ENCODE measurements at places on chromosomes 6 and 20.

- no peak for DNase-seq
These were observed 102.3 kb upstream of the CCN2 start for GRCh38 chr6:132053511-132053910.

DNA sequence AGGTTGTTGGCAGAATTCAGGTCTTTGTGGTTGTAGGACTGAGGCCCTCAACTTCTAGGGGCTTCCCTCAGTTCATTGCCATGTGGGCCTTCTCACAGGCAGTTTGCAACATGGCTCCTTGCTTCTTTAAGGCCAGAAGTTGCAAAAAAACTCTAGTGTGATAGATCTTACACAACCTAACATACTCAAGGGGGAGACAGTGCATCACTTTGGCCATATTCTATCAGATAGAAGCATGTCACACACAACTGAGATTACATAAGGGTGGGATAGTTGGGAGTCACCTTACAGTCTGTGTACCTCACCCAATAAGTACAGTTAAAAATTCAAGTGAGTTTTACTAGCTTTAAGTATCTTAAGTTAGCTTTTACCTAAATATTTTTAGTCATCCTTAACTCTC is 1.6 kb downstream of the SIRPD start:
- DNase-seq = no peak

DNA sequence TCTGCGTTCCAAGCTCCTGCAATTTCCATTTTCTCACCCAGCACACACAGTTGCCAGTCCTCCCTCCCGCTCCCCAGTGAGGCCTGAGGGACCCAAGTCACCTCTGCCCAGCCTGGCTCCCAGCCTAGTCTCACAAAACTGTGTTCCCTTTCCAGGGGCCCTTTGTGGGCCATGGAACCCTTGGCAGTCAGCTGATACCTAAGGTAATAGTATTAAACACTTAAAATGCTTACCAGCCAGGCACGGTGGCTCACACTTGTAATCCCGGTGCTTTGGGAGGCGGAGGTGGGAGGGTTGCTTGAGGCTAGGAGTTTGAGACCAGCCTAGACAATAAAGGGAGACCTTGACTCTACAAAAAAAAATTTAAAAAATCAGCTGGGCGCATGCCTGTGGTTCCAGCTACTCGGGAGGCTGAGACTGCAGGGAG is 3.2 kb upstream of the RBM38 start:
- no peak for DNase-seq

- peak; percentile 69 for DNase-seq
These were observed 501.6 kb upstream of the MAP3K7 start for GRCh38 chr6:91088515-91088914.

- DNase-seq = no peak
These were observed 48.7 kb downstream of the MAP7 start for GRCh38 chr6:136501514-136501913.

GRCh38 chr20:9119776-9120175 is 50.9 kb downstream of the PLCB4 start:
- peak; percentile 62 for DNase-seq

DNA sequence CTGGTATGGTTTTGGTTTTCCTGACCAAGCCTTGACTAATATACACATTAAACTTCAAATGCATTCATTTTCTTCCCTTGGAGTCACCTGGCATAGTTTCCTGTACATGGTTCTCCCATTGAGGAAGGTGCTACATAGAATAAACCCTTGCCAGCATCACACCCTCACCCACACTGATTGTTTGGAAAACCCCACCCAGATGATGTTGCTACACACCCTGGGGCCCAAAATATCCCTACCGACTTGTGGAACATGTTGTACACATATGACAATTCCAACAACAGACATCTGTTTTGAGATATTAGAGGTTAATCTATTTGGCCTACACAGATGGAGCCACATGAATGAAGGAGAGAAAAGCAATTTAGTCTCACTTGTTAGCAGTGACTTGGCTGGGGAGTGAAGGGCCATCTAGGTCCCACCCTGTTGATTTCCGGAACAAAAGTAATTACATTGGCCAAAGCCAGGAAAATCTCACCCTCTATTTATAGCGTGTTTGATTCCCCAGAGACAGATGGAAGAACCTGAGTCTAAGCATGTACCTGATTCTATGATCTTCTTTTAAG is 606.0 kb upstream of the BTBD3 start:
- no peak for DNase-seq

DNA sequence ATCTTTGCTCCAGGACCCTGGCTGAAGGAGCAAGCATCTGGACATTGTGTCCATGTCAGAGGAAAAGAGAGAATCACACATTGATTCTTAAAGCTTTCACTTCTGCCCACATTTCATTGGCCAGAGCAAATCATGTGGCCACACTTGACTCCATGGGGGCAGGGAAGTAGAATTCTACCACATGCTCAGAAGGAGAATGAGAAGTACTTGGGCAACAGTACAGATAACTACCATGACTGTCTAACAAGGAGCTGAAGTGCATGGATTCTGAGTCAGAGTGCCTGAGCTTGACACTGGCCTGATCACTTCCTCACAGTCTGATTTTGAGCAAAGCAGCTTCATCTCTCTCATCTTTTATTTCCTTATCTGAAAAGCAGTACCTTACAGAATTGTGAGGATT is 38.6 kb downstream of the GHRH start:
- no peak for DNase-seq

DNA sequence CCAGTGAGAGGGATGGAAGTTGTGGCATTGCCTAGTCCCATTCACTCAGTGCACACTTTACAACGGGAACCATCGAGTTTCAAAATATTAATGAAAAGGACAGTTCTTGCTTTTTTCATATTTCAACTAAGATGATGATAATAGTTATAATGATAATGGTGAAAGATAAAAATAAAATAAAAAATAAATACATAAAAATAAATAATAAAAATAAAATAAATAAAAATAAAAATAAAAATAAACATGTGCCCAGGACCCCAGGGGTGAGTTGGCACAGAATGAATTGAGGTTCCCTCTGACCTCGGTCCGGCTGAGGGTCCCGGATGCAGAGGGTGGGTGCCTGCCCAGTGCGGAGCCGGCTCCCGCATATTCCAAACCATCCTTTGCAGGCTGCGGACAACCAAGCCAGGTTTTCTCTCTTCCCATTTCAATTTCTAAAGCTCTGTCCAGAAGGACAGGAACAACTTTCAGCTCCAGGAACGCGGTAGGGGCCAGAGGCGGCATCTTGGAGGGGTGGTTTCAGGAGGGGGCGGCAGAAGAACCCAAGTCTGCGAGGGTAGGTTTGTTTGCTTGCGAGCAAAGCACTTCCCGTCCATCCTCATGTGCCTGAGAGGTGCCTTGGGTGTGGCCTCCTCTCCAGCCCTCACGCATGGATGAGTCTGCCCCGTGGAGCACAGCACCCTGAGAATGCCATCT is 236.8 kb downstream of the DLL1 start:
- no peak for DNase-seq

GRCh38 chr6:15090145-15090579 is 155.7 kb upstream of the JARID2 start:
- peak; percentile 2 for DNase-seq

DNA sequence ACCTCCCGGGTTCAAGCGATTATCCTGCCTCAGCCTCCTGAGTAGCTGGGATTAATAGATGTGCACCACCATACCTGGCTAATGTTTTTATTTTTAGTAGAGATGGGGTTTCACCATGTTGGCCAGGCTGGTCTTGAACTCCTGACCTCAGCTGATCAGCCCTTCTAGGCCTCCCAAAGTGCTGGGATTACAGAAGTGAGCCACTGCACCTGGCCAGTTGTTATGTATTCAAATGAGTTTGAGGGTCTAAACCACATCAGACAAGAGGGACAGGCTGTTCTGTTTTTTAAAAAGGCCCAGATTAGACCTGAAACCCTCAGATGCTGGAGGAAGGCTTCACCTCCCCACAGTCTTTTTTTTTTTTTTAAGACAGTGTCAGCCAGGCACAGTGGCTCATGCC is 4.1 kb upstream of the SPAG4 start:
- DNase-seq = no peak

DNA sequence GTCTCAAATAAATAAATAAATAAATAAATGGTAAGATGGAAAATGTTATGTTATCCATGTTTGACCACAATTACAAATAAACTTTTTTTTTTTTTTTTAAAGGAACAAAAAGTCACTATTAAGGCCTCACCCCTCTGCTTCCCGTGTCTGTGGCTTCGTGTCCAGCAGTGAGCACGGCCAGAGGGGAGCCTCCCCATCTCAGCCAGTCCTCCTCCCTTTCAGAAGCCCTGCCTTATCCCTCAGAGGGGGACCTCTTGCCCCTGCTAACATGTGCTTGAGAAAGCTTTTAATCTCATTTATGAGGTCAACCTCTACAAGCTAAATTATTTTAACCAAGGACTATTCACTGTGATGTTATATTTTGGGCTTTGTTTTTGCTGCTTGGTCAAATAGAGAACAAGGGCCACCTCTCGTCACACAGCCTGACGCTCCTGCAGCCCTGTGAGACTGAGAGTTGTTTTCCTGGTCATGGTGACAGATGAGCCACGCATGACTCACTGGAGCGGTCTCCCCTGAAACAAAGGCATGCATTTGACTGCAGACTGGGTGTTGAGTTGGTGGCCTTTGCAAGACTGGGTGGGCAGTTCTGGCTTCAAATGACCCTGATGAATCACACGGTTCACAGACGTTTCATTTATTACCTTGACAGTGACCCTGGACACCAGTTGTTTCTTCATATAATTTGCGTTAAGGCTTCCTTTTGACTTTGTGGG is 131.8 kb downstream of the TIAM2 start:
- no peak for DNase-seq

- no peak for DNase-seq
These were observed 14.4 kb upstream of the RIPPLY2 start for GRCh38 chr6:83838727-83839126.

GRCh38 chr6:106377061-106377540 is 16.6 kb downstream of the CRYBG1 start:
- no peak for DNase-seq

DNA sequence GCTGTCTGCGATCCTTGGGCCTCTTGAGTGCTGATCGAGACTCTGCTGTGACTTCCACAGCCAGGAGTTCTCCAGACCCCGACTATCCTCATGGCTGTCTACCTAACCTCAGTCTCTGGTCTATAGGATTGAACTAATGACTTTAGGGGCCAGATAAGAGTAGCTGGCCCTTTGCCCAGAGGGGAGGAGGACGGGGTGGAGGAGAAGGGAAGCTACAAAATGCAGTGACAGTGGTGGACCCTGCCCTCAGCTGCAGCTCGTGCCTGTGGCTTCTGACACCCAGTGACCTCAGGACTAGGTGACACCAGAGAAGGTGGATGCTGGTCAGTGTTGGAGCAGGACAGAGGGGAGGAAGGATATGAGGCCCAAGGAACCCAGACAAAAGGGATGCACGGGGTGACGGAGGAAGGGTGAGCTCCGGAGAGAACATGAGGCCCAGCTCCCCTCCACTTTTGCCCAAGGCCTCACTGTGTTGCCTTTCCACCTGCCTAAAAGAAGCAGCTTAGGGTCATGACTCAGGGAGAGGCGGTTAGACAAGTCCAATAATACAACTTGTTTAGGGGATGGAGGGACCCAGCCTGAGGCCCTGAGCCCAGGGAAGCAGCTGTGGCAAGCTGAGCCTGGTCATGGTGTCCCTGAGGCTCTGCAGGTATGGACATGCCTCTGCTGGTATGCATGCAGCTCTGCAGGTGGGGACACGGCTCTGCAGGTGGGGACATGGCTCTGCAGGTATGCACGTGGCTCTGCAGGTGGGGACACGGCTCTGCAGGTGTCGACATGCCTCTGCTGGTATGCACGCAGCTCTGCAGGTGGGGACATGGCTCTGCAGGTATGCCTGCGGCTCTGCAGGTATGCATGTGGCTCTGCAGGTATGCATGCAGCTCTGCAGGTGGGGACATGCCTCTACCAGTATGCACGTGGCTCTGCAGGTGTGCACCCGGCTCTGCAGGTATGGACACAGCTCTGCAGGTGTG is 67.7 kb downstream of the SYNJ2 start:
- DNase-seq = no peak

DNA sequence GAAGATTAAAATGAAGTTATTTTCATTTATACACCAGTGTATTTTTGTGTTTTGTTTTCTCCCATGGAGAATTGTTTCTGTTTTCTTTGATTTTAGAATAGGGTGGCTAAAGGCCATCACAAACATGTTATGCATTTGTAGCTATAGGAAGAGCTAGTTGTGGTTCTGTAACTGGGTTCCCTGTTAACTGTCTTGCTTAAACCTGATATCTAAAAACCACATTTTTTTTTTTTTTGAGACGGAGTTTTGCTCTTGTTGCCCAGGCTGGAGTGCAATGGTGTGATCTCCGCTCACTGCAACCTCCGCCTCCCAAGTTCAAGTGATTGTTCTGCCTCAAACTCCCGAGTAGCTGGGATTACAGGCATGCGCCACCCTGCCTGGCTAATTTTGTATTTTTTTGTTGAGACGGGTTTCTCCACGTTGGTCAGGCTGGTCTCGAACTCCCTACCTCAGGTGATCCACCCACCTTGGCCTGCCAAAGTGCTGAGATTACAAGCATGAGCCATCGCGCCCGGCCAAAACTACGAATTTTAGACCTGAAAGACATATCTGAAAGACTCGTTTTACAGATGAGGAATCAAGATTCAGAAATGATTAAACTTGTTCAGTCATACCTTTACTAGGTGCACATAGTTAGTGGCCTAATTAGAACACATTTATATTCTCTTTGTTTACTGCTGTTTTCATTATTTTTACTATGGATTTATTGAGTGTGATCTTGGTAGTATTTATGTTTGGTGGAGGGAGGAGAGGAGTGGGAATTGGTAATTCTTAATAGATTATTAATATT is 18.0 kb downstream of the SCAF8 start:
- DNase-seq = no peak

GRCh38 chr20:53487461-53488200 is 106.0 kb downstream of the ZNF217 start:
- DNase-seq = no peak

DNA sequence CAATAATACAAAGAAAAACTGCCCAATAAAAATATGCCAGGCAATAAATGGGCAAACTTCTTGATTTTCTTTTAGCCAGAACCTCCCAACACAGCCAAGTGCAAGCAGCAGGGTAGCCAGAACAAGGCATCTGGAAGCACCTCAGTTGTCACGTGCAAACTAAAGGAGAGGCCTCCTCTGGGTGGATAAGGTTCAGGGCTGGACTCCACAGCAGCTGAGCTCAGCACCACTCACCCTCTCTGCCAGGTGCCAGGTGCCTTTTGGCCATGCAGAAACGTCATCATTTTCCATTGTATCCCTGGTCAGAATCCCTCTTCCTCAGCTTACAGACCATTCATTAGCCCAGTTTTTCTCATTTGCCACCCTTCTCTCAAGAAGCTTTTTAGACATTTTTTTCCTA is 52.7 kb downstream of the SOD2 start:
- no peak for DNase-seq

All from NCI-H1105 (cell line).